Epithelial cell of esophagus (primary cell): ENCODE measurements at places on chromosomes 7 and 10.

GRCh38 chr7:18221377-18222293, 194.0 kb upstream of the PRPS1L1 start:
- no peak for DNase-seq

DNA sequence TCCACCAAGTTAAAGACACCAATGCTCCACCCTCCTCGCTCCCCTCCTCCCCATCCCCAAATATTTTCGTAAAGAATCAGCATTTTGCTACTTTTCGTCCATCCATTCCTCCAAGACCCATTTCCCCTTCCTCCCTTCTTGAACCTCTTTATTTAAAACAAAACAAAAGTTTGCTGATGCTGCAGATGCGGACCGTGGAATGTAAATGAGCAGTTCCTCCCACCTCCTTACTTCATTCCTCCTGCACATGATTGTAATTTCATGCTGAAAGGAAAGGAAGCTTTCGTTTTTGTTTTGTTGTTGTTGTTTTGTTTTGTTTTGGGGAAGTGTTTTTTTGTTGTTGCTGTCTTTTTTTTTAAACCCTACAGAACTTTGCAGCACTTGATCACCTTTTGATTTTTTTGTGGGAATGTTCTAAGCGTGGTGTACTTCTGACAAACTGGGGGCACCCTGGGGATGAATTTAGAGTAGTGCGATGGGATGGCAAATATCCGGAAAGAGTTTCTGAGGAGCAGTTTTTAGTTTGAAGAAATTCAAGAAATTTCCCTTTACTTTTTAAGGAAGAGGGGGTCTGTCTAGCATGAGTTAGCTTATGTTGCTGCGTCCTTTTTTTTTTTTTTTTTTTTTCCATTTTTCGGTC, 177.3 kb downstream of the TCF7L2 start:
- no peak for DNase-seq

- DNase-seq = peak; percentile 5
Observed at GRCh38 chr10:119786117-119786769, 60.4 kb downstream of the INPP5F start.

DNA sequence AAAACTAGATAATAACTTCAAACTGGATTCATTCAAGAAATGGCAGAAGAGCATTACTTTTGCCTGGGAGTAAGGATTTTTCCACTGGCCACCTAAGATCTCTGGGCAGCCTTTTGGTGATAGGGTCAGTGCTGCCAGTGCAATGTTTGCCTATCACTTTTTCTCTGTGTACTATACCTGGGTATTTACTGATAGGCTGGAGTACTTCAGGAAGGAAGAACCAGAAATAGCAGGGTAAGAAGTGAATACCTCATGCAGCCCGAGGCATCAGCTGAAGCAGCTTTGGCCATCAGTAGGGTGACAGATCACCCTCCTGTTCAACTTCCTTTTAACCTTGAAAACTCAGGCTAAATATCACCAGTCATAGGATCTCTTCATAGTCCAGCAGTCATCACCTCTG, 5.5 kb upstream of the PAPSS2 start:
- DNase-seq = peak; percentile 41

GRCh38 chr7:7920481-7920880, 48.1 kb upstream of the GLCCI1 start:
- peak; percentile 24 for DNase-seq

GRCh38 chr7:64884913-64885370, 18.1 kb upstream of the ZNF273 start:
- DNase-seq = no peak

GRCh38 chr10:72086466-72087391, 1.6 kb downstream of the SPOCK2 start:
- DNase-seq = no peak

DNA sequence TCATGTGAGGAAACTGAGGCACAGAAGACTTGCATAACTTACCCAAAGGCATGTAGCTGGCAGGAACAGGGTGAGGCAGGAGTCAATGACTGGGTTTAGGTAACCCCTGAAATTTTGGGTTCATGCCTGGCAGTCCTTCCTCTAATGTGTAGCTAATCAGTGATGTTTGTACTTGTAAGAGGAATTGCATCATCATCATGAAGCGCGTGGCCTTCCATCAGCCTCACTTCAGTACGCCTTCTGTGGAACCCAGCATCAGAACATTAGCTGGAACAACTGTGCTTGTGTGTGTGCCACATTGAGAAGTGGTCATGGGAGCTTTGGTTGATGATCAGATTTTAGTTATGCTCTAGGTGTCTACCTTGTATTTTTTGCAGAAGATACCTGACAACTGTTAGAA, 18.2 kb upstream of the STMP1 start:
- peak; percentile 8 for DNase-seq

DNA sequence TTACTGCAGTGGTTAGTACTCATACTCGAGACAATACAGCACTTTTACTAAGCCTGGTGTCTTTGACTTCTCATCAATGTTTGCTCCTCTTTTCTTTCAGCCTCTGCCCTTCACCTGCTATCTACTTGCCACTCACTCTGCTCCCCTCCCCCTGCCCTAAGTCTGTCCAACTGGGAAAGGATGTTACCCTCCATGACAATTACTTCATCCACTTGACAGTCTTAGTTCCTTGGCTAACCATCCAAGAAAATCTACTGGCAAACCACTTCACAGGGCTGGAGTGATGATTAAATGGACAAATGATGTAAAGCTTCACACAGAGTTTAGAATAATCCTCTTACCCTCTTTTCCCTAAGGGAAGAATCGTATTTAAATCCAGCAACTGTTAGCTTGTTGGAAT, 8.2 kb upstream of the DLD start:
- no peak for DNase-seq
